ENCODE measurements at places on chromosomes 16 and 17. TPM values are rescaled to one million over a fixed set of nuclear protein-coding genes. Genes with fewer than 3 reads are reported as not detected.

DNA sequence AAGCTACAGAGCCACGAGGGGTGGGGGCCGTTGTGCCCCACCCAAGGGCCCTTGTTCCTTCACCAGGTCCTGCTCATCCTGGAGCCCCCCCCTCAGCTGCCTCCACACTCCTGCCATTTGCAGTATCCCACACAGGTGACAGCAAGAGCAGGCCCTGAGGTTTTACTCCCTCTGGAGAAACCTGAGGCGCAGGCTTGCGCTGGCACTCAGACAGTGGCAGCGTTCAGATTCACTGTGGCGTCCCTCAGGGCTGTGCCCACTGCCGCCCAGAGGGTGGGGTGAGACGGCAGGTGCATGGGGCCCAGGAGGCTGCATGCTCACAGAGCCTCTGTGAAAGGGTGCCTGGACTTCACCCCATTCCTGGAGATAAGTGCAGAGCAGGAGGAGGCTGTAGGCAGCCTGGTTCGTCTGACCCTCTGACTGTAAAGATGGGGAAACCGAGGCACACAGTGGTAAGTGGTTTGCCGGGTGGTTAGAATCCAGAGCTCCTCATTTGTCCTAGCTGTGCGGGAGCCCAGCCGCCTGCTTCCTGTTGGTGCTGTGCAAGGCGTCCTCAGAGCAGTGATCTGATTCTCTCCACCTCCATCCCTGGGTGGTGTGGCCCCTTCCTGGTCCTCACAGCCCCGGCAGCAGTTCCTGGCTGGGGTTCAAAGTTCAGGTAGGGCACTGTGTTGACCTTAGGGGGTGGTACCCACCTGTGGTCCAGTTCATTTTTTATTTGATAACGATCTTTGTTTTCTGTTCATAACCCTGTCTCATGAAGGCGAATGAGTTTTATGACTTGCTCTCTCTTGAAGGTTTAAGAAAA, 1.6 kb downstream of the SPIRE2 start:
- H3K36me3 ChIP-seq: no peaks in the 10 kb centered on the region
- H3K4me1 ChIP-seq: peaks cover 3% of the 10 kb centered on the region
- H3K27me3 ChIP-seq: no peaks in the 10 kb centered on the region
- H3K4me3 ChIP-seq: no peak overlapping the region
- no peak for DNase-seq

Gene QPRT
- total RNA-seq: 39.4 TPM

DNA sequence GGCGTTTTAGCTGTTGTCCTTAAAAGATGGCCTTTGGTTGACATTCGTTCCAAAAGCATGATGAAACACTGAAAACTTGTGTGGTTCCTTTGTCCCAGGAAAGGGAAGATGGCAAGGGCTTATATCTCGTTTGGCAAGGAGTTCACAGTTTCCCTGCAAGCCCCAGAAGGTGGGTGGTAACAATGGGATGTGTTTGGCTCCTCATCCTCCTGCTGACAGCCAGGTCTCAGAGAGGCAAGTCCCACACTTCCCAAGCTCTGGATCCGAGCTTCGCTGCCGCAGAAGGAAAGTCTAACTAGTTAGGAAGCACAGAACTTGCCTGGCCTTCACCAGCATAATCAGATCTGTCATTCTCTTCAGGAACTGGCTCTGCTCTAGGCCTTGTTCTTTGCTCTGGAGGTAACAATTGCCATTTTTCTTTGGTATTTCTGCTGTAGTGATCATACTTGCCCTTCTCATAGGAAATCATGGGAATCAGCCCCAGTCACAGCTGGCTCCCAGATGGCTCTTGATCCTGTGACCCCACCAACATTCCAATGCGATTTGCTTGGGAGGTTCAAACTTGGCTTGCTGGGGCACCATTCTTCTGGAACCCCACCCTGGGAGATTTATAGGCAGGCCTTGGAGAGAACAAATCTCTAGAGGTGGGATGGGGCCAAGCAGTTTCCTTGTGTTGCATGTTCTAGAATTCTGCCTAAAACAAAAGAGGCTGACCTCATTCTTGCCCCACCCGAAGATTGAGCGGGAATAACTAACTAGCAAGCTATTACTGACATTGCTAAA, 17.9 kb downstream of the KPNA2 start:
- peaks cover 21% of the 10 kb centered on the region for H3K4me1 ChIP-seq
- H3K4me3 ChIP-seq: no peak overlapping the region
- H3K36me3 ChIP-seq: no peaks in the 10 kb centered on the region
- peak; percentile 38 for DNase-seq

GRCh38 chr16:8342276-8342675, 248.0 kb downstream of the TMEM114 start:
- H3K27ac ChIP-seq: no peak overlapping the region
- DNase-seq: no peak
- H3K4me3 ChIP-seq: no peak overlapping the region
- no peaks in the 10 kb centered on the region for H3K4me1 ChIP-seq
- H3K27me3 ChIP-seq: no peaks in the 10 kb centered on the region

GRCh38 chr17:65532101-65532890, 29.2 kb downstream of the AXIN2 start:
- peaks cover 3% of the 10 kb centered on the region for H3K36me3 ChIP-seq
- H3K4me1 ChIP-seq: peaks cover 29% of the 10 kb centered on the region
- no peak for DNase-seq
- no peak overlapping the region for H3K4me3 ChIP-seq
- no peaks in the 10 kb centered on the region for H3K27me3 ChIP-seq

Gene CMTM2
- not detected for total RNA-seq
